IgD-negative memory B cell (primary cell): ENCODE measurements at places on chromosomes 16 and 17. TPM values are rescaled to one million over a fixed set of nuclear protein-coding genes. Genes with fewer than 3 reads are reported as not detected.

The CCDC40 gene
- polyA plus RNA-seq: not detected

The NOMO2 gene
- polyA plus RNA-seq: 62.8 TPM

The TBC1D26 gene
- polyA plus RNA-seq: not detected

The ARL6IP1 gene
- polyA plus RNA-seq: 142 TPM

The PRAC1 gene
- not detected for polyA plus RNA-seq

The ITGAX gene
- polyA plus RNA-seq: 6.2 TPM

The TUBG2 gene
- polyA plus RNA-seq: 2.5 TPM

The YPEL3 gene
- 362 TPM for polyA plus RNA-seq

The CLEC19A gene
- not detected for polyA plus RNA-seq

The CD7 gene
- polyA plus RNA-seq: 4.4 TPM

The TBC1D3L gene
- 3.1 TPM for polyA plus RNA-seq

The BCO1 gene
- not detected for polyA plus RNA-seq

The CD300H gene
- 0.61 TPM for polyA plus RNA-seq

The RGS11 gene
- polyA plus RNA-seq: not detected

The MFAP4 gene
- polyA plus RNA-seq: not detected

The TNFRSF13B gene
- 224 TPM for polyA plus RNA-seq

The ZSCAN10 gene
- polyA plus RNA-seq: not detected

The CASKIN1 gene
- polyA plus RNA-seq: not detected

The GINS3 gene
- 1.5 TPM for polyA plus RNA-seq

The GLYR1 gene
- polyA plus RNA-seq: 44.2 TPM

The CDR2 gene
- polyA plus RNA-seq: 16.2 TPM

The KRTAP4-3 gene
- not detected for polyA plus RNA-seq

The ELMO3 gene
- polyA plus RNA-seq: 0.35 TPM

The HOXB8 gene
- not detected for polyA plus RNA-seq

The GSE1 gene
- 7.3 TPM for polyA plus RNA-seq

The ADORA2B gene
- polyA plus RNA-seq: 1.2 TPM

The PPY gene
- polyA plus RNA-seq: not detected

The SLC12A3 gene
- 1.6 TPM for polyA plus RNA-seq

The SRCIN1 gene
- not detected for polyA plus RNA-seq

The ARHGAP23 gene
- not detected for polyA plus RNA-seq

The CDRT15 gene
- polyA plus RNA-seq: not detected

The CPNE7 gene
- not detected for polyA plus RNA-seq

The SNF8 gene
- 108 TPM for polyA plus RNA-seq
